ENCODE measurements at places on chromosomes 5 and 9.

GRCh38 chr9:72396247-72397091, 31.5 kb upstream of the ZFAND5 start:
- no peak for DNase-seq

- DNase-seq = no peak
Observed at GRCh38 chr5:12357626-12358025, 453.4 kb upstream of the CTNND2 start.

- DNase-seq = no peak
Observed at GRCh38 chr9:82101475-82101874, 112.9 kb downstream of the SPATA31D1 start.

- no peak for DNase-seq
Observed at GRCh38 chr5:98563885-98564653, 209.4 kb upstream of the RGMB start.

DNA sequence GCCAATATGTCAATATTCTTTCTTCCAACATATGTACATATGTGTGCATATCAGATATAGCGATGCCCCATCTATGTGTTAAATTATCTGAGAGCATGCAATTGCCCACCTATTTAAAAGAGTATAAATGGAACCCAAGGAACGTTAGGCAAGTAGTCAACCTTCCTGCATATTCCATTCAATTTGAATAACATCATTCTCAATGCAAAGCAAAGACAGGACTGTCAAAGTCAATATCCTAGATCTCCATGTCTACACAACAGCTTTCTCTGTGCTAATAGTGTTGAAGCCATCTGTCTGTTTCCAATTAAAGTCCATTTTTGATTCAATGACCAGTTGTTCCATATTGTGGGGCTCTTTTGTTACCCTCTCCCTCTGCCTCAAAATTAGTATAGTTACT, 85.3 kb upstream of the COX7C start:
- no peak for DNase-seq

DNA sequence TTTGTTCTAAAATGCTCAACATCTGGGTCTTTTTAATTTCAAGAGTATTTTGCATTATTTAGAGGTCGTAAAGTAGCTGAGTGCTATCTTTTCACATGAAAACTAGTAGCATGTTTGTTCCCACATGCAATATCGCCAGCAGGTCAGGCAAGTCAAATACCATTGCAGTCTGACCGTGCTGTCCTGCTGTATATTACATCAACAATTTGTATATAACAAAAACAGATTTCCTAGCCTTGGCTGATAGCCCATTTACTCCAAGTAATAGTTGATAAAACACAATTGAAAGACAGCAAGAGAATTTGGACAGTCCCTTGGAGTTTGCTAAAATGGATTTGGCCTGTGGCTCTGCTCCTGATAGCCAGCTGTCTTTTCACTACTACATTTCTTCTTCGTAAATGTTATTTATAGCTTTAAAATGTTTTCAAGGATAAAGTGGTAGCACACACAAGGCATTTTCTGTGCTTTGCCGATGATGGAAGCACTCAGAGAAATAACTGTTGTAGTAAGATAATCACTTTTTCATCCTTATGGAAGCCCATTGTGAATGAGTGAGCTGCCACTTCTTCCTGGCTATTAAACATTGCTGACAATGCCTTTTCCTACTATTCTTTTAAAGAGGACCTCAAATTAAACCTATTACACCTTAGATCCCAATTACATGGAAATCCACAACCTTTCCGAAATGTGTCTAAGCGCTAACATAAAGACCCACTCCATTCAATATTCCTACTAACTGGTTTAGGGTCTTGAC, 992.1 kb downstream of the MAT2B start:
- no peak for DNase-seq

- DNase-seq = no peak
Observed at GRCh38 chr5:4880304-4880741, 259.8 kb upstream of the ADAMTS16 start.

GRCh38 chr9:73719660-73720059, 568.0 kb downstream of the ANXA1 start:
- no peak for DNase-seq

DNA sequence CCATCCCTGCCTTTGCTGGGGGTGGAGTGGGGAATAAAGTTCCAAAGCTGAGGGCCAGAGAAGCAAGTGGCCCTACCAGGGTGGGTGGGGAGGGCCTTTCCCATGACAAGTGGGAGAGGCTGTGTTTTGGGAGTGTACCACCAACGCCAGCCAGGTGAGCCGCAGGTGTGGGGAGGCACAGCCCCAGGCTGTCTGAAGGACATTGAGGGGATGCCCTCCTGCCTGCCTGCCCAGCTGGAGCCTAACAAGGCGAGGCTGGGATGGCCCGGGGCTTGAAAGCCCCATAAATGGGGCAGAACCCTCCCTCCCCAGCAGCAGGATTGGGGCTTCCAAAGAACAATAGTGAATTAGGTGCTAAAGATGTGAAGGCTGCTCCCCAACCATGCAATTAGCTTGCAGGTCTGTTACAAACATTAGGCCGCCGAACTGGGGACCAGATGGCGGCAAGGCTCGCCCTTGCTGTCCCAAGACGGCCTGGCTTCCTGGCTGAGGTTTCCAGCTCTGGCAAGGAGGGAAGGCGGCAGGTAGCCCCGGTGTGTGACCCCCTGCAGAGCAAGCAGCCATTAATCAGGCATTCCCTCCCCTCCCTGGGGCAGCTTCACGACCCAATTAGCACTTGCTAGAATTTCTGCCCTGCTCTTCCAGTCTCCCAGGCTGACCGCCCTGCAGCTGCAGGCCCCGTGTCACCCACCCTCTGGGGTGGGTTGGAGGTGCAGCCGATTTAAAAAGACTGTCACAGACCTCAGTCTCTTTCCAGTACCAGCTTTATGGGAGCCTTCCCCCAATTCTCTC, 42.9 kb downstream of the FGF18 start:
- no peak for DNase-seq

GRCh38 chr9:98600631-98601030, 108.1 kb downstream of the GABBR2 start:
- no peak for DNase-seq

- no peak for DNase-seq
Observed at GRCh38 chr9:37905131-37905505, 1.2 kb upstream of the SLC25A51 start.

GRCh38 chr5:112958093-112959088, 18.2 kb upstream of the DCP2 start:
- DNase-seq = peak; percentile 26

DNA sequence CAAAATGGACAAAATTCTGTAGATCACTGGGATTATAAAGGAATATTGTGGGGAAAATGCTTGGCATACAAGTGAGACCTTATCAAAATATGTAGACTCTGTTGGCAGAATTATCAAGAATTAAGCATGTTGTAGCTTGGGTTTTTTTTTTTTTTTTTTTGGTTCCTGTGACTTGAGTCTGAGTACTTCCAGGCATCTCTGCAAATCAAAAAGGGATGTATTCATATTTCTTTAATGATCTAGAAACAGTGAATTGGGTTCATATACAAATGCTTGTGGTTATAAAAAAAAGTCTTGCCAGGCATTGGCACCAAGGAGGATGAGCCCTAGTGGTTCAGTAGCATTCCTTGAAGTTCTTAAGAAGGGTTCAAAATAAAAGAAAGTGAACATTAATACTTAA, 292.2 kb downstream of the ARHGAP26 start:
- no peak for DNase-seq

DNA sequence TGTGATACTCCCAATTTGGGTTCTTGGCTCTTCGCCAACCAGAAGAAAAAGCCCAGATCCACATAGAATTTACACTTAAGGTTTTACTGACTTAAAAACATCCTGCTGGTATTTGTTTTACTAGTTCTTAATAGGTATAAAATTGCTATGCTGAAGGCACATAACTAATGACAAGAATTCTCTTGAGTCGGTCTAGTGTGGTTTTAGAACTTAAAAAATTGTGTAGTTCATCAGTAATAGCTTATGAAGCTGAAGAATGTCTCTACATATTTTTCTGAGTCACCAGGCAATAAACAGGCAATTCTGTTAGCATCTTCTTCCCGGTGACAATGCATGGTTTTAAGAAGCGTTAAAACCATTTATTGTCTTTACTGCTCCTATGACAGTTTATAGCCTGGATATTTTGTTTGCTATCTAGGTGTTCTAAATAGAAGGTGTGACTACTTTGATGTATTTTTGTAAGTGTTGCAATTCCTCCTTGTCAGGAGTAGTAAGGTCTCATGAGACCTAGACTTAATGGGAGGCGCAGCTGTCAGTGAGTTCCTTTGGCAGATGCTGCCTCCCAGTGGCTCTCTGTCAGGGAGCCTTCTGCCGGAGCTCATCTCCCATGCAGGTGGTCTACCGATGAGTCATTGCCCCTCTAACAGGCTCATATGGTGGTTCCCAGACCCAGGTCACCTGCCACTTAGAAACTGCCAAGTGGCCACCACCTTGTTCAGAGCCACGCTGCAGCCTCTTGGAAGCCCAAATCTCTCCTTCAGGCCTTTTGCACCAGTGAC, 173.8 kb downstream of the MAST4 start:
- no peak for DNase-seq

- no peak for DNase-seq
Observed at GRCh38 chr9:119487118-119487827, 118.0 kb upstream of the BRINP1 start.

GRCh38 chr9:6910032-6910431, 152.3 kb downstream of the KDM4C start:
- DNase-seq = no peak

DNA sequence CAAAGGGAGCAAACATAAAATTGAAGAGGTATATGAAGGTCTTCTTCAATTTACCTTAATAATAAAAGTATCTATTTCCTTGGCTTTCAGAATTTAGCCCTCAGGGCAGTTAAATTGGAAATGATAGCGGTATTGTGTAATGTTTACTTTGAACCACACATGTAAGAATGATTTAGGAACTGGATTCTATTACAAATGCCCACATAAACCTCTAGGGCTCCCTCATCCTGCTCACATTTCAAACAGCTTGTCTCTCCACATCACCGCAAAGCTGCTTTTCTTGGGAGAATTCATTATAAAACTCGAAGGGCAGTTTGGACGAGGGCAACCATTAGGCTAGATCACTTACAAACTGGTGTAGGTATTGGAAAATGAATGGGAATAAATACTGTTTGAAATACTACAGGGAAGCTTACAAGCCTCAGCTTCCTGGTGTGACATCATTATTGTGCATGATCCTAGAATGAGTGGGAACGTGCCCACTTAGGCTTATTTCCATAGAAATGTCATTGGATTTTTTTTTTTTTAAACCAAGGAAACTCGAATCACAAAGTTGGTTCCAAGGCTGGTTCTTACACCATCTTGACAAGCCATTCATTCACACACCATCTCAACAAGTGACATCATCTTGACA, 47.3 kb downstream of the MTRR start:
- DNase-seq = no peak

DNA sequence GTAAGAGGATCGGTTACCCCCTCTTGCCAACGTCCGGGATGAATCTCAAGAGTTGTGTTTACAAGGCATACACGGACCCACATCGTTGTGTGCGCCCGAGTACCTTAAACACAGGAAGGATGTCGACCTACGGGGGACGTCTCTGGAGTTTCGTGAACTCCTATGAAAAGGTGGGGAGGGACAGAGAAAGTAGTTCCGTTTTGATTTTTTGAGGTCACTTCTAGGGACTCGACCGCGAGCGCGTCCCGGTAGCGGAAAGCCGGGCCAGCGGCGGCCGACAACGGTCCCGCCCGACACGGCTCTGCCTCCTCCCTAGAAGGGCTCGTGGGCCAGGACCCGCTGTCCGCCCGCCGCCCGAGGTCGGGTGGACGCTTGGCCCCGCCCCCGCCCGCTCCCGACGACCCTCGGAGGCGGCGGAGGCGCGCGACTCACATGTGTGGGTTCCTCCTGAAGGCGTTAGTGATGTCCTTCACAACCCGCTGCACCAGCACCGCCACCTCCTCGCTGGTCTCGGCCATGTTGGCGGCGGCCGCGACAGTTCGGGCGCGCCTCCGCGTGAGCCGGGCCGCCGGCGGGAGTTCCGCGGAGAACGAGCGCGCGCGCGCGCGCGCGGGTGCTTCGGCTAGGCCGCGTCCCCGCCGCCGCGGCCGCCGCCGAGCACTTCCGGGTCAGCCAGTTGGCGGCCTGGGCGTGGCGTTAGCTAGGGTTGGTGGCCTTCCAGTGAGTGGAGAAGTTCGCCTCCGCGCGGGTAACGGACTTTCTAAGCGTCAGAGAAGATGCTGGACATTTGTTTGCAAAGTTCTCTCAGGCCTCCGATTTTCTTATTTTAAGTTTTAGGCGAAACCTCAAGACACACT, at the start of gene PTAR1:
PTAR1 (minus strand) TSS at position 591 of the 857 bp plus-strand sequence; CDS start at position 518, 73 bp downstream.
- DNase-seq = peak; percentile 63

GRCh38 chr9:80951675-80952074, 737.7 kb downstream of the TLE1 start:
- DNase-seq = no peak

- DNase-seq = no peak
Observed at GRCh38 chr5:666816-667498, 26.2 kb downstream of the TPPP start.

- DNase-seq = no peak
Observed at GRCh38 chr9:89477811-89478630, 19.9 kb downstream of the SEMA4D start.

Measured in hypothalamus (tissue), 51 donors.